ENCODE measurements at places on chromosomes 2 and 18.

- no peak for DNase-seq
Observed at GRCh38 chr18:79692886-79693285, 13.3 kb downstream of the CTDP1 start.

GRCh38 chr2:101124643-101125366 lies 26.4 kb downstream of the TBC1D8 start:
- no peak for DNase-seq

GRCh38 chr2:16609786-16610185 lies 55.8 kb downstream of the CYRIA start:
- no peak for DNase-seq

DNA sequence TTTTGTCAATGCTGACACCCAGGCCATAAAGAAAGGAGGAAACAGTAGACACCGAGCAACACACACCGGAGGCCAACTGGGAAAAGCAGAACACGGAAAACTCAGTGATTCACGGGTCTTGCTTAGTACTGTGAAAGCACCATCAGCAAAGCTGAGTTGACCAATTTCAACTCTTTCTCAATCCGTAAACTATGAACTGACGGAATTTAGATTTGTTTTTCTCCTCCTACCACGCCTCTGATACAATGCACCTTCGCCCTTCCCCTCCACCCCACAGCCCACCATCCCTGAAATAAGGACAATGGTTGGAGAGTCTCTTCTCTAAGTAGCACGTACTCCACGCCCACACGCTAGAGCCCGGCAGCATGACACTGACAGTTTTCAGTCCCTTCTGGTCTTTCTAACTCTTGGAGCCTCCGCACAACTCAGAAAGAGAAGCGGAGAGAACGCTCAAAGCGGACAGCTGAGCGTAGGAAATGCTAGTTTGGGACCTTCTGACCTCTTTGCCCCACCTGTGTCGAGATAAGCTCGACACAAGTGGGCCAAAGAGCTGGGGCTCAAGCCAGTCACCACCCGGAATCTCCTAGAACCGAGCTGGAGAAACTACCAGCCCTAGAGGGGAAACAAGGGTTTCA lies 669 bp downstream of the LNPK start:
- no peak for DNase-seq

DNA sequence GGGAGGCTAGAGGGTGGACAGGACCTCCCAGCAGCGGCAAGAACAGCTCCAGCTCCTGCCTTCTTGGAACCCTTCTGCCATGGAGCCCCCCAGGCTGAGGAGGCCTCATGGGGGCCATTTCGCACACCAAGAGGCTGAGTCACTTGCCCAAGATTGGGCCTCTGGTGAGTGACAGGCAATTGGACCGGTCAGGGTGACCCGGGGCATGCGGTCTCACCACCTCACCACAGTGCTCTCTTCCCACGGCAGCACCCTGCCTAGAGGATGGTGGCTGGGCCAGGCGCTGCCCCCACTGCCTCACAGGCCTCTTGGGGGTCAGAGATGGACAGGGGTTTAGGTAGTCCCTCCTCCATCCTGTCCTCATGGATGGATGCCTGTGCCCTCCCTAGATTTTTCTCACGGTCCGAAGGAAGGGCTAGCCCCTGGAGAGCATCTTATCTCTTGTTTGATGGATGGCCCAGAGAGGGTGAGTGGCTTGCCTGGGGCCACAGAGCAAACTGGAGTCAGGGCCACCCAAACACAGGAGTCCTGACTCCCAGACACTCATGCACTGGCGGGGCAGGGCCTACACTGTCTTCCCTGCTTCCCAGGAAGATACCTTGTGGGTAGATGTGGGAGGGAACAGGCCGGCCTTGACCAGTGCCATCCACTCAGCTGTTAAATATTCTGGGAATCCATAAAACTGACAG lies 119.2 kb downstream of the INHBB start:
- DNase-seq, result no peak

- no peak for DNase-seq
Observed at GRCh38 chr2:69170661-69171060, 157.7 kb downstream of the ANTXR1 start.
